Kidney tubule cell (primary cell): ENCODE measurements at places on chromosomes 4 and X.

- no peak for DNase-seq
These were observed 17.4 kb downstream of the KLF3 start for GRCh38 chr4:38681281-38681991.

GRCh38 chr4:8676676-8677075 lies 84.1 kb downstream of the CPZ start:
- DNase-seq, result no peak

- no peak for DNase-seq
These were observed 1.8 kb downstream of the EPHA5 start for GRCh38 chr4:65668201-65669089.

GRCh38 chrX:83419030-83419792 lies 88.9 kb upstream of the POU3F4 start:
- no peak for DNase-seq

GRCh38 chr4:60314416-60314815 lies 885.7 kb upstream of the ADGRL3 start:
- DNase-seq, result no peak

DNA sequence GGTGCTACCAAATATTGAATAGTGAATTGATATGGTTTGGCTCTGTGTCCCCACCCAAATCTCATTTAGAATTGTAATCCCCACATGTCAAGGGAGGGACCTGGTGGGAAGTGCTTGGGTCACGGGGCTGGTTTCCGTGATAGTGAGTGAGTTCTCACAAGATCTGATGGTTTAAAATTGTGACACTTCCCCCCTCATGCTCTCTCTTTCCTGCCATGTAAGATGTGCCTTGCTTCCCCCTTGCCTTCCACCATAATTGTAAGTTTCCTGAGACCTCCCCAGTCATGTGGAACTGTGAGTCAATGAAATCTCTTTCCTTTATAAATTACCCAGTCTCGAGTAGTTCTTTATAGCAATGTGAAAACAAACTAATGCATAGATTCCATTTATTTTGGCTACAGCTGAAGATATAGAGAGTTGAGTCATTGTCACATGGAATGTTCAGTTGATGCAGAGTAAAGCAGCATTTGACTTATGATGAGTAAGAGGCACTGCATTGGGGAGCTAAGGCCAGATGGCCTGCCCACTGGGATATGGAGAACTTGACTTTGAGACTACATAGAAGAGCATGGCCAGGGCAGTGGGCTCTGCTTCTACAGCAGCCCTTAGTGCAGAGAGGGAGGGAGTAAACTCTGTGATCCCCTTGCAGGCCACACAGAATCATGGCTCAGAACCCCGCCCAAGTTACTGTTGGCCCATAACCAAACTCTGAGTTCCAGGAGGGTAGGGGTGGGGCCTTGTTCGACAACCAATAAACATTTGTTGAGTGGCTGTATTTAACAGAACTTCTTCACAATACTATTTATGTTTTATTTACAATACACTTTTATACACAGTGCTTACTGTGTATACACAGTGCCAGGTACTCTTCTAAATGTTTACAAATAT lies 34.2 kb downstream of the RAI2 start:
- no peak for DNase-seq

DNA sequence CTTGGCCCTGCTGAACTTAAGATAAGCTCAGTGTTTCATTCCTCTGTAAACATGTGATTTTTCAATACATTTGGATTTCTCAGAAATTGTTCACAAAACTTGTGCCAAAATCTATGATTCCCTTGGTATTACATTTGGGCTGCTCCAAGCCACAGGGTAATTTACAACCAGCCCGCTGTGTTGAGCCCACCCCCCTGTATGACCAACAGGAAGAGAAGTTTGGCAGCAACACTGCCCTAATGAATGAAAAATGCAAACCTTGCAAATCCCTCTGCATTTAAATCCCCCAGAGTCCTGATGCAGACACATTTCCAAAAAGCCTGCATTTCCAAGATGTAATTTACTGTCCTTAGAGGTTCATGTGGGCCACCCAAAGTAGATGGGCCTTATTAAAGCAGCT lies 34.1 kb upstream of the GAB1 start:
- no peak for DNase-seq

- DNase-seq, result peak; percentile 50
These were observed 151.5 kb downstream of the CENPC start for GRCh38 chr4:67393699-67394281.

GRCh38 chr4:69467797-69468196 lies 27.9 kb downstream of the UGT2B4 start:
- no peak for DNase-seq
